Fibroblast of skin of scalp (primary cell): ENCODE measurements at places on chromosomes 1 and 21.

DNA sequence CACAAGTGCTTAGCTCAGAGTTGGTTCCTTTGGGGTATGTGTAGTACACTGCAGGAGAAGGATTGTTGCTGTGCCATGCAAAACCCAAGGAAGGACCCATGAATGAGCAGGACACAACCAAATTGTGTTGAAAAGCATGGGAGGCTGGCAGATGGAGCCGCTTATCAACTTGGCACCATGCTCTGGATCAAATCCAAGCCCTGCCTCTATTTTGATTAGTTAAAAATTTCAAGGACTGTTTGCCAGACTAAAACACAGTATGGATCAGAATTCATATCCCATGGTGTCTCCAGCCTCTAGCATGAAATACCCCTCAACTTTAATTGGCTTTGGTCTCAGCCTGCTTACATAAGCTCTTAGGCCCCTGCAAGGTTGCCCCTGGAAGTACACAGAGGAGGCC lies 27.8 kb downstream of the CCDC185 start:
- no peak for DNase-seq

DNA sequence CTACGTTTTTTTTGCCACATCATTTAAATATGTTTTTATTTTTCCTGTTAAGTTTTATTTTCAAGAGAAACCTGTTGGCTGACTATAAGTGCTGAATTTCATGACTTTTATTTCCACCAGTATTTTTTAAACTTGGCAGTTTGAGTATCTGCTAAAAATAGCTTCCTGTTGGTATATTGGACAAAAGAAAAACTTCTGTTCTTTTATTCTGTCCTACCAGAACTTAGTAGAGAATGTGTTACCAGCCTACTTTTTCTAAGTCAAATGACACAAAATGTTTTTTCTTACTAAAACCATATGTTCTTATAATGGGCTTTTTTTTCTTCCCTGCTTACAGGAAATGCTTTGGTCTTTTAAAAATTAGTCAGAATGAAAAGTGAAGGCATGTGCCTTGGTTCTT lies 7.6 kb downstream of the DR1 start:
- peak; percentile 53 for DNase-seq

DNA sequence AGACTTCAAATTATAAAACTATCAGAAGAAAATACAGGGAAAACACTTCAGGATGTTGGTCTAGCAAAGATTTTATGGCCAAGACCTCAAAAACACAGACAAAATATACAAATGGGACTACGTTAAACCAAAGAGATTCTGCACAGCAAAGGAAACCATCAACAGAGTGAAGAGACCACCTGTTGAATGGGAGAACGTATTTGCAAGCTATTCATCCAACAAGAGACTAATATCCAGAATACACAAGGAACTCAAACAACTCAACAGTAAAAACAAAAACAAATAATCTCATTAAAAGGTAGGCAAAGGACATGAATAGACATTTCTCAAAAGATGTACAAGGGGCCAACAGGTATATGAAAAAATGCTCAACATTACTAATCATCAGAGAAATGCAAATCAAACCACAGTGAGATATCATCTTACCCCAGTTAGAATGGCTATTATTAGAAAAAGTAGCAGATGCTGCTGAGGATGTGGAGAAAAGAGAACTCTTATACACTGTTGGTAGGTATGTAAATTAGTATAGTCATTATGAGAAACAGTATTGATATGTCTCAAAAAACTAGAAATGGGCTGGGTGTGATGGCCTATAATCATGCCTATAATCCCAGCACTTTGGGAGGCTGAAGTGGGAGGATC lies 112.6 kb downstream of the LRIG2 start:
- DNase-seq: no peak

DNA sequence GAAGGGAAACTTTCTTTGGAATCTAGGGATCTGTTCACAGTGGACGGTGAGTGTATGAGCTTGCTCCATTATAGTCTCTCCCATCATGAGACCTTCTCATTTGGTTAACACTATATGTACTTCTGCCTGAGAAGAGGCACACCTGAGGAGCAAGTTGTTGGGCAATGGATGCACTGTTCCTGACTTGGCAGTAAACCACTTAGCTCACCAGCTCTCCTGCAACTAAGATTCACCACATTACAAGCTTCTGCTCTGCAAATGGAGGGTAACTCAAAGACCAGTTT lies 10.2 kb downstream of the MACF1 start:
- DNase-seq: no peak

GRCh38 chr21:44462834-44463200 lies 7.5 kb downstream of the LRRC3 start:
- no peak for DNase-seq

- no peak for DNase-seq
Observed at GRCh38 chr21:44941567-44941966, 1.7 kb downstream of the SLX9 start.

DNA sequence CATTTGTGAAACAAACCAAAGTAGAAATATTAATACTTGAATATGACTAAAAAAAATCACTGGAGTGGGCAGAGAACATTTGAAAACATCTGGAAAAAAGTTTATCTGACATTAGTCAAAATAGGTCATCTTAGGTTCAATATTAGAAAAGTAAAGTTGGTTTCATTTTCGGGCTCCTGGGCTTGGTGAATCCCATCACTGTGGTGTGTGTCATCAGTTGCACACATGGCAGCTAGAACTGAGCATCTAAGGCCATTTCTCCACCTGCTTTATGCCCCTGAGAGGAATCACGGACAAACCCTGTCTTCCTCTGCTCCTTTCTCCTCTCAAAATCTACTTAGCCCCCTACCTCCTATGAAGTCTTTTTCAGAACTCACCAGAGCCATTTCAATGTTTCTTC lies 5.4 kb downstream of the HSD11B1 start:
- DNase-seq: no peak

DNA sequence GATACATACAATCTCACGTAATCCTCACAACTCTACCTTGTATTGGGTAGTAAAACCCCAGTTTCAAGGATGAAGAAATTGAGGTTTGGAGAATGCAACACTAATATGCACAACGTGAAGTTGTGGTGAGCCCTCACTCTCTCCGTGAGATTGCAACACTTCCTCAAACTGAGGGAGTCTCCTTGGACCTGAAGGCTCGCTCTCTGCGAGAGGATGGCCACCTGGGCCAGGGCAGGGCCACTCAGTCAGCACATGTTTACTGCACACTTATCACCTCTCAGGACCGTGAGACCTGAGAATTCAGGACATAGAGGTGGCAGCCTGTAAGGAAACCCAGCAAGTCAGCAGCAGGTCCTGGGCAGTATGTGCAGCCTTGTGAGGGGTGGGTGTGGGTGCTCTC lies 8.7 kb downstream of the SH3BP5L start:
- no peak for DNase-seq

DNA sequence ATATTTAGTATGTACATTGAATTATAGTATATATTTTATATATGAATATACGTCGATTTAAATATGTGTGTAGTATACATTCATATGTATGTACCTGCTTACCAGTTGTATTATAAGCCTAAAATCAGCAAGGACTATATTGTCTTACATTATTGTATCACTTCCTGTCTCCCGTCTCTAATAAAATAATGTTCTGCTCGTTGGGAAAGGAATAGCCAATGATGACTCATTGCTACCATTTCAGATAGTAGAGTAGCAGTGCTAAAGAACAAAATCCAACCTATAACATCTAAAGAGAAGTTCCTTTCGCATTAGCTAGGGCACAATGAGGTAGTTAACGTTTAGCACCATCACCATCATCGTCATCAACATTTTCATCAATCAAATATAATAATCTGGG lies 39.9 kb upstream of the SMYD2 start:
- no peak for DNase-seq

- no peak for DNase-seq
Observed at GRCh38 chr1:1954831-1955441, 35.9 kb upstream of the TMEM52 start.

DNA sequence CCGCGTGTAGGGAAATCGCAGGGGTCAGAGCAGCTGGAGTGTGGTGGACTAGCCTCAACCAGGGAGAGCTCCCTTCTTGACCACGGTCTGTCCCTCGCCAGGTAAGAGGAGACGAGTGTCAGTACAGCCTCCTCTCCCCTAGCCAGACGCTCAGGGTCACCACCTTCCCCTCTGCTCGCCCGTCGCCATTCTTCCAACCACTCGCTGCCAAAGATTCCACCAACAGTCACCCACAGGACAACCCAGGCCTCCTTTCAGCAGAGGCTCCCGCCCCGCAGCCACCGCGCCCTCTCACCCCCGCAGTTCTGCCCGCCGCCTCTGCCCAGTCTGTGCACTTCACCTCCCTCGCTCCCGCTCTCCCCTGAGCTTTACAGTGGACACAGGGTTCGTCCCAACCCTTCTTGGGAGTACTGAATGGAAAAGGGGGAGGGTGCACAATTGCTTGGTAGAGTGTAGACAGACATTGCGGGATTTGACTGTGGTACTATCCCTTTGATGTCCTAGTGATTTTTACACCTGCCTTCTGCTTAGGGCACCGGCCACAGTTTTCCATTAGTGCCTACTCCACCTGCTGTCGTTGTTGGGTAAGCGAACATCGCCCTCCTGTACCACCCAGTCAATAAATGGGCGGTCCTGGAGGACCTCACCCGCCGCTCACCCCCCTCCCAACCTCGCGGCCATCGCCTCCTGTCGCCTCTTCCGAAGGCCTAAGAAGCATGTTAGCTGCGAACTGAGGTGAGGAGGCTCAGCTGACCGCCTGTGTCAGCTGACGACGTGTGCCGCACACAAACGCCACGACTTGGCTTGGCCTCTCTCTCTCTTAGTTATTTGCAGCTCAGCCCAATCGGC lies 9.2 kb upstream of the NBPF11 start:
- no peak for DNase-seq

- no peak for DNase-seq
Observed at GRCh38 chr1:169072945-169073725, 33.4 kb upstream of the ATP1B1 start.

GRCh38 chr1:114521396-114522263 lies 10.6 kb upstream of the TRIM33 start:
- no peak for DNase-seq

DNA sequence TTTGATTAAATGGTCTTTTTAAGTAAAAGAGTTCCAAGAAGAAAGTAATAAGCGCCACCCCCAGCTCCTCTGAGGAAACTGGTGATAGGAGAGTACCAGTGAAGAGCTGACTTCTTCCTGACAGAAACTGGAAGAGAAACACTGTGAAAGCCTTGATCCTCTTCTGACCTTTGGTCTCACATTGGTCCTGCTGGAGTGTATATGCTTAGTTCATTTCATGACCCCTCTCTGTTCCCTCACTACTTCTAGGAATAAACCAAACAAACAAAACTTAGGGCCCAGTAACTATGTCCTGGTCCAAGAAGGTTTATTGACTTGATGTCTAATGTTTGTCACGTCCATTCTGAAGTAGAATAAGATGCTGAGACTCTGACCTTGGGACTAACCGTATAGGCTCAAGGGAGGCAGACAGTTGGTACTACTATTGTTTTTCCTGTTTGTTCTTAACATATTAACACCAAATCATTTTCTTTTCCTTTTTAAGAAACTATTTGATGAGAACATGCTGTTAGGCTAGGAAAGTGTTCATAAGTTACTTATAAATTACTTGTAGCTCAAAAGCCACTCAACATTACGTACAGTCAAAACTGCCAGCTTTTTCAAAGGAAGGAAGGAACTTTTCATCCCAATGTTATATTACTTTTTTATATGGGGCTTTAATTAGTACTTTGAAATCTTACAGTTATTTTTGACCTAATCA lies 57.9 kb downstream of the MIER1 start:
- DNase-seq: no peak

- no peak for DNase-seq
Observed at GRCh38 chr1:4087530-4088420, 187.7 kb upstream of the C1orf174 start.

DNA sequence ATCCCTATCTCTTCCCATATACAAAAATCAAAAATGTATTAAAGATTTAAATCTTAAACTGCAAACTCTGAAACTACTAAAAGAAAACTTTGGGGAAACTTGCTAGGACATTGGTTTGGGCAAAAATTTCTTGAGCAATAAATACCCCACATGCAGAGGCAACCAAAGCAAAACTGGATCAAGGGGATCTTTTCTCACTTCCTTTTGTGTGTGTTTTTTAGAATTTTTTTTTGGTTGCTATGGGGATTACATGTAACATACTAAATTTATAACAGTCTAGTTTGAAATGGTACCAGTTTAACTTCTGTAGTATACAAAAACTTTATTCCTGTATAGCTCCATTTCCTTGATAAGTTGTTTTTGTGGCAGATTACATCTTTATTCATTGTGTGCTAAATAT lies 16.8 kb downstream of the MAST2 start:
- no peak for DNase-seq

DNA sequence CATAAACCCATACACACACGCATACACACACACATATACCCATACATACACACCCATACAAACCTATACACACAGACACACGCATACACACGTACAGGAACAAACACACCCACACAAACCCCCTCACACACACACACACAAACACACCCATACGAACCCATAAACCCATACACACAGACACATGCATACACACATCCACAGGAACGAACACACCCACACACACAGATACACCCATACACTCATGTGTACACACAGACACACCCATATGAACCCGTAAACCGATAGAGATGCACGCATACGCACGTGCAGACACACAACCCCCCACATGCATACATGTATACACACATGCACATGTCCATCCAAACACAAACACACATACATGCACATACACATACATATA lies 9.5 kb downstream of the WNT9A start:
- no peak for DNase-seq

DNA sequence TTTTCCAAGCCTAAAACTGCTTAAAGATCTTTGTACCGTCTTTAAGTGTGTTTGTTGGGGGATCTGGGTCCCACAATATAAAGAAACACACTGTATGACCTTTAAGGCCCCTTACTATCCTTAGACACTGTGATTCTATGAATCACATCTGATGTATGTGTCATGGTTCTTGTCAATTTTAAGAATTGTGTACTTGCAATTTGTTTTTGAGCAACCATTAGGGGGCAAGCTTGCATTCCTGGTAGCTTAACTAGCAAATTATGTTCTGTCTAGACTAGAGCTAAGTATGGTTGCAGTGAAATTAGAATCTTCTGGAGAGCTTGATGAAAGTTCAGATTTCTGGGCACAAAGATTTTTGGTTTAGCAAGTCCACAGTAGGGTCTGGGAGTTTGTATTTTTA lies 219.5 kb downstream of the TPR start:
- DNase-seq: peak; percentile 85

- no peak for DNase-seq
Observed at GRCh38 chr1:31122101-31122735, 56.7 kb upstream of the PUM1 start.

- DNase-seq: no peak
Observed at GRCh38 chr1:207056673-207057072, 3.6 kb downstream of the PFKFB2 start.

DNA sequence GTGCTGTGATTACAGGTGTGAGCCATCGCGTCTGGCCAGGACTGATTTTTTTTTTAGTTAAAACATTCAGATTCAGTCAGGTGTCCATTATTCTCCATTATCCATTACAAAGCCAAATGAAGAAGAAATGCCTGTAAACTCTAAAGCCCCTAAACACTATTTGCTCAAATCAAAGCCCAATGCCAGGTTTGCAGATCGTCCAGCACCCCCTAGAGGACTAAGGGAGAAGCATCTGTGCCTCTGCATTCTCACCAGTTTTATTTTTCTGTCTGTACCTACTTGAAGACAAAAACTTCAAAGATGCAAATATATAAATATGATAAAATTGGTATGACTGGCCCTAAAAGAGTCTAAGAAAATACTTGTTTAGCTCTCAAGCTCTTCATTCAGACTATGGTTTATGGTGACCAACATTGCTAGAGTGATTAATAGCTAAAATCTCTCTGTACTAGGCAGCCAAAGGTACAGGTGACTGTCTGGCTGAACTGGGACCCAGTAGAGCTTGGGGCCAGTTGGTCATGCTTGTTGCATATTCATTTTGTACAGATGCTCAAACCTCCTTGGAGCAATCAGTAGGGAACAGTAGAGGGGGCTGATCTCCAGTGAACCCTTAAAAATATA lies 138.4 kb downstream of the SYT2 start:
- DNase-seq: no peak
